ENCODE measurements at places on chromosomes 2 and 18.

DNA sequence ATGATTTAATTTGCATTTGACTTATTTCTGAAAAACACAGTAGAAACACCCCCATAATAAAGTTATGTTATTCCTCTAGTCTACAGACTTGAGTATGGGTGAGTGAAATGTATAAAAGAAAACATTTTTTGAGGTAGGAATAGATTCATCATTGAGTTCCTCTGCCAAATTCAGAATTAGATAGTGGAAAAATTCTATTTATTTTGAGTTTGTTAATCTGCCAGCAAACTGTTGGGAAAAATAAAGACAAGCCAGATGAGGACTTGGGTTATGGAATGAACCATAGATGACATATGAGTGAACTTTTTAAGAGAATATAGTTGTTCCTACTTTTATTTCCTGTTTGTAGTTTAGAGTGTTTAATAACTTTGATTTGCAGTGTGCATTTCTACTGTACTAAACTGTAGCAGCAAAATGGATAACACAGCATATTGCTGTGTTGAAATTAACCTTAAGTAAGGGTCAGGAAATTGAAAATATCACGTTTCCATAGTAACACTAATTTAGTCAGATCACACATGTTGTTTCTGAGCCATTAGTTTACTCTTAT lies 35.6 kb upstream of the PNPT1 start:
- DNase-seq: no peak

- DNase-seq: no peak
Measured at GRCh38 chr2:192194265-192194865, 368 bp downstream of the TMEFF2 start.

- no peak for DNase-seq
Measured at GRCh38 chr2:201965550-201965949, 68.1 kb upstream of the FZD7 start.

GRCh38 chr18:61973273-61974115 lies 80.7 kb upstream of the RNF152 start:
- DNase-seq: no peak

GRCh38 chr2:177064422-177064821 lies 148.2 kb upstream of the HNRNPA3 start:
- no peak for DNase-seq

- no peak for DNase-seq
Measured at GRCh38 chr2:222239945-222240675, 58.7 kb downstream of the PAX3 start.

GRCh38 chr2:230405824-230406223 lies 10.2 kb upstream of the SP100 start:
- no peak for DNase-seq

DNA sequence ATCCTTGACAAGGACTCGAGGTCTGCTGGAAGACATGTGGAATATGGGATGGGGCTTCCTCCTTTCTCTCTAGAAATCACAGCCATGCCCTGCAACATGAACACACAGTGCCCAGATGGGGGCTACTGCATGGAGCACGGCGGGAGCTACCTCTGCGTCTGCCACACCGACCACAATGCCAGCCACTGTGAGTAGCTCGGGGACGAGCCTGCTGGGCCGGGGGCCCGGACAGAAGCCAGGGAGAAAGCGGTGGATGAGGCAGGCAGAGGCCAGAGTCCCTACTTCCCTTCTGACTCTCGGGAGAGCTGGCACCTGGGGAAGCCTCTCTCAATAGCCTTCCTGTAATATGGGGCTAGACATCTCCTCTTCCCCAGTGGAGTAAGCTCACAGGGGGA lies 50.5 kb downstream of the SNED1 start:
- DNase-seq: no peak

GRCh38 chr2:221572821-221573429 lies 821 bp upstream of the EPHA4 start:
- no peak for DNase-seq

GRCh38 chr18:79788734-79789085 lies 9.0 kb upstream of the KCNG2 start:
- no peak for DNase-seq

DNA sequence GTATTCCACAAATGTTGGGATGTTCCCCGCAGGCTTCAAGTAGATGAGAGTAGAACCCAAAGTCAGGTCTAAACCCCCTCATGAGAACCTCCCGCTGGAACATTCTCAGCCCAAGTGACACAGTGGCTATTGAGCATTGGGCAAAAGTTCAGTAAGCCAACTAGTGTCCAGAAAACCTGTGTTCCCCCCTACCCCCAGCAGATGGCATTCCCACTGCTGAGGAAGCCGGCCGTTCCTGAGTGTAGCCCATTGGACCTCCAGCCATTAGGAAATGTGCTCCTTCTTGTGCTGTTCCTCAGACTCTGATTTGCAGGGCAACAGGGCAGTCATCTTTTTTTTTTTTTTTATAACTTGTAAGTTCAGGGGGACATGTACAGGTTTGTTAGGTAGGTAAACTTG lies 152.1 kb downstream of the NCK2 start:
- no peak for DNase-seq
